ENCODE measurements at places on chromosomes 3 and 15. TPM values are rescaled to one million over a fixed set of nuclear protein-coding genes. Genes with fewer than 3 reads are reported as not detected.

Gene MITF
- total RNA-seq, result 29.5 TPM

DNA sequence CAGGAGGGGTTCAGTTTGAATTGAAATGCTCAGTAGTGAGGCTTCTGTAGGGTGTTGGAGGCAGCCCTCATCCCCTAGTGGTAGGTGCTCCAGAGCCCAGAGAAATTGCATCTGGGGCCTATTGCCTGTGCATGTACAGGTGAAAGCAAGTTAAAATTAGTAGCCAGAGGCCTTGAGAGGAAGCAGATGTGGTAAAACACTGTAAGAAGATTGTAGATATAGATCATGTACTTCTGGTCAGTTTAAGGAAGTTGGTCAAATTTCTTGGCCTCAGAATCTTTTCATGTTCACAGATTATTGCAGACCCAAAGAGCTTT, 34.6 kb downstream of the IGSF10 start:
- H3K27me3 ChIP-seq, result no peaks in the 10 kb centered on the region
- no peaks in the 10 kb centered on the region for H3K4me1 ChIP-seq
- no peaks in the 10 kb centered on the region for H3K36me3 ChIP-seq

- no peak overlapping the region for H3K4me3 ChIP-seq
- peak overlapping the region; percentile 33 for H3K27ac ChIP-seq
- H3K27me3 ChIP-seq, result no peaks in the 10 kb centered on the region
- peak; percentile 74 for DNase-seq
- no peaks in the 10 kb centered on the region for H3K36me3 ChIP-seq
- peaks cover 24% of the 10 kb centered on the region for H3K4me1 ChIP-seq
These were observed 22.0 kb downstream of the GASK1A start for GRCh38 chr3:43001094-43001553.

DNA sequence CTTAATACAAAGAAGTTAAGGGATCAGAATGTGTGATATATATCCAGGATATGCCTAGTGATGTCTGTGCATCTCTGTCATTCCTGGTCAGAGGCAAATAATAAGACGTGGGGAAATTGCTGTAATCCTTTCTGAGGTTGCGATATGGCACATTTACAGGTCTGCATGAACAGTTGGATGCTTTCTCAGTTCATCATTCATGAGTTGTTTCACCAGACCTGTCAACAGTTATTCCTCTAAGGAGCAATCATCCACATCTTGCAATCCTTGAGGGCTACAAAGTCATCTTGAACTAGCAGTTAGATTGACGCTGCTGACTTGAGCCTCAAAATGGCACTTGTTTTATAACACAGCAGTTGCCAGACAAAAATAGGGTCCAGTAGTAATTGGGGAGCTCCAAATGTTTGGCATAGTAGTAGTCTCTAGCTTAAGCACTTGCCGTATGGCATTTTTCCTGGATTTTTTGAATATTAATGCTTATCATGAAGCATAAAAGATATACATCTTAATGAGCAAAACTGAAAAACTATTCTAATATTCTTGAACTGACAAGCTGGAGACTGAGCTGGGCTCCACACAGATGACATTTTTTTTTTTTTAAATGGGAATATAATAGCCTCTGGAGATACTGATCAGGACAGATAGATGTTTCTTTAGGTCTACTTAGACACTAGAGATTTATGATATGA, 761.7 kb downstream of the VGLL3 start:
- H3K4me3 ChIP-seq, result no peak overlapping the region
- no peaks in the 10 kb centered on the region for H3K4me1 ChIP-seq
- H3K36me3 ChIP-seq, result no peaks in the 10 kb centered on the region

DNA sequence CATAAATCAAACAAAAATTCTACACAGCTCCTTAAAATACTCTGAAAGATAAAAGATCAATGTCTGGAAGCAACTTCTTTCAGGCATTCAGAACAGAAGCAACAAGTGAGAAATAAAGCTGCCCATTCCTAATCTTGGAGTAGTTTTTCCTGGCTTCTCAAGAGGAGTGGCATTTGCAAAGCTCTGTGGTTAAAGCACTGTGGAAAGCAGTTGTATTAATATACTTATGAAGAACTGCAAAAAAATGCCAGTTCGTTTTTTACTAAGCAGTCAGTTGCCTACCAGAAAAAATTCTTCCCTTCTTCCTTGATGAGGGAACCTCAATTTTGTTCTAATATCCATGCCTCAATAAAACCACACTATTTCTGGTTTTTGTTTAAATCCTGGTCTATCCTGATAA, 197.8 kb downstream of the TNIK start:
- no peaks in the 10 kb centered on the region for H3K27me3 ChIP-seq
- H3K36me3 ChIP-seq, result no peaks in the 10 kb centered on the region
- H3K27ac ChIP-seq, result no peak overlapping the region
- H3K4me3 ChIP-seq, result no peak overlapping the region
- DNase-seq, result no peak

DNA sequence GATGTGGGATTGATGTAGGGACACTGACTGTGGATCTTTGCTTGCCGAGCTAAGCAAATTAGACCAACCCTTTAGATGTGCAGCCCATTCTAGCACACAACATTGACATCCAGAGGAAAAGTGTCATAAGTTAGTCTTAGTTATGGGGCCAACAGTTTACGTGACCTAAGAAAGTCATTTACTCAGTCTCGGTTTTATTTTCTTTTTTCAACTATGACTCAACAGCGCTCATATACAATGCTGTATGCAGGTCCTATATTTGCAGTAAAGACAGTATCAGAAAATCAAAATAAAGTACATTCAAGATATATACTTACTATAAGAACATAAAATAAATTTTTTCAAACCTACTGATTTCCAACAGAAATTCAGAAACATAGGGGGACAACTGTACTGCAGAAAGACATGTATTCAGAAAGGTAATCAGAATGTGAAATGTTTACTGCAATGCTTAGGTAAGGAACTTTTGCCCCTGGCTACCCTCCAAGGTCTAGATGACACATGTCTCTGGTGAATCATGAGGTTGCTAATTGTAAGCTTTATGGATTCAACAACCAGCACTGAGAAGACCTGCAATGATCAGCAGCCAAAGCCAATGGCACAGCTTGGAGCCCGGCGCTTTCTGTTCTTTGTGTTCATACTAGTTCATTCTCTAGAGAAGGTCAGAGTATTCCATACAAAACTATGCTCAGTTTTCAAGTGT, 317.5 kb upstream of the CNTN6 start:
- H3K27me3 ChIP-seq, result no peaks in the 10 kb centered on the region
- H3K36me3 ChIP-seq, result no peaks in the 10 kb centered on the region
- no peak overlapping the region for H3K4me3 ChIP-seq
- no peak for DNase-seq
- H3K4me1 ChIP-seq, result no peaks in the 10 kb centered on the region

All from upper lobe of right lung (tissue), 1 donor.